ENCODE measurements at places on chromosomes 4 and X.

- DNase-seq: peak; percentile 46
Observed at GRCh38 chrX:129360175-129360574, 163.1 kb downstream of the SMARCA1 start.

GRCh38 chr4:125985856-125986255 is 671.1 kb downstream of the FAT4 start:
- no peak for DNase-seq

DNA sequence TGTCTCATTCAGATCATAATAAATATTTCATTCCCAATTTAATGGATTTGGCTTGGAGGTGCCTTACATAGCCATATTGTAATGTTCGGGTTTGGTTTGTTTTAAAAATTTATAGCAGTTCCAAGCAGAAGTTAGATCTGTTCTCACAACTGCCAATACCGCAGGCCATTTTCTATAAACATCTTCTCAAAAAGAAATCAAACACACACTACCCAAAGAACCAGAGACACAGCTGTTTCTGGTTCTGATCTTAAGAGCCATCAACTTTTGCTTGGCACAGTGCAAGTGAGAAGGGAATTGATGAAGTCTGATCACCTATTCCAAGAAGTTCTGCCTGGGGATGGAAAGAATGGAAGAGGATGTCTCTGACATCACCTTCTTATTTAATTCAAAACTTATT is 22.9 kb downstream of the MID1IP1 start:
- DNase-seq: no peak

GRCh38 chr4:73434311-73434710 is 1.7 kb upstream of the AFP start:
- DNase-seq: no peak

DNA sequence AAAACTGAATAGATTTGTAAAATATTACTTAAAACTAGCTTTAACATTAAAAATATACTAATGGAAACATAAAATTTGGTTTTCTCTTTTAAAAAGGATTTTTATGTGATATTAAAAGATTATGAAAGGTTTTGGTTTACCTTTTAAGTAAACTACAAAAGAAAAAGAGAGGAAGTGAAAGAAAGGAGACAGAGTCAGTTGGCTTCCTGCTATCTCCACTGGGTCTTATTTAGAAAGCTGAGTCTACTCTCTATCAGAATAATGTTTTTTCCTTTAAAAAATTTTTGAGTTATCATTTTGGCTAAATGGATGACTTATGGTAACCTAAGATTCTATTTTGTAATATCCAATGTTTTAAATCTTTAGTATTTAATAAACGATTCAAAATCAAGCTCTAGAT is 21.6 kb upstream of the ATP8A1 start:
- no peak for DNase-seq

DNA sequence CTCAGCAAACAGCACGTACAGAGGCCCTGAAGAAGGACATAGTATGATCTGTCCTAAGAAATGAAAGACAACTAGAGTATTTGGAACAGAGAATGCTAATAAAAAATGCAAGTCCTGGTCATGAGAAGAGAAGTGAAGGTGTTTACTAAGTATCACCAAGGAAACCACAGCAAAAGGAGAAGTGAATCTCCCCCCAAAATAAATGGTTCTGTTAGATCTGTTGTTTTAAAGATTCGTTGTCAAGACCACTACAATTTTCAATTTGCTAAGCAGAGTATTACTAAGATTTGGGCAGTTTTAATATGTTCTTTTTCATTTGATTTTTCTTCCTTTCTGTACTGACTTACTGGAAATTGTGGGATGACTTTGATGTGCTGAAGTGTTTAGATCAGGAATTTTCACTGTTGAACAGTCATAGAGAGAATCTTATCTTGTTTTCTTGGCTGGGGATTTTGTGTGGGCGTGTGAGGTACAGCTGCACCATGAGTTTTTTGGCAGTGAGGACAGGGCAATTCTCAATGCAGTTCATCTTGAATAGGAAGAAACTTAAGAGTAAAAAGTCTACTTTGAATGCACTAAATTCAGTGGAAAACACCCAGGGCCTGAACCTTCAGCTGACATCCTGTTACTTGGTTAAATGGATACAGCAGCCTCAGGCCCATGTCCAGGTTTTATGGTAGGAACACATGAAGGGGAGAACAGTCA is 132.2 kb downstream of the STIM2 start:
- DNase-seq: peak; percentile 94

GRCh38 chr4:185524888-185525863 is 10.1 kb downstream of the PDLIM3 start:
- no peak for DNase-seq

Measured in fibroblast of the aortic adventitia (primary cell).